Mesenteric fat pad (tissue), 1 donor: ENCODE measurements at places on chromosomes 7 and 10. TPM values are rescaled to one million over a fixed set of nuclear protein-coding genes. Genes with fewer than 3 reads are reported as not detected.

The PCGF6 gene
- total RNA-seq, result 11.0 TPM

The HOXA10 gene
- 19.7 TPM for total RNA-seq

The FRMPD2 gene
- not detected for total RNA-seq

The LOXL4 gene
- 39.6 TPM for total RNA-seq

The LIPN gene
- total RNA-seq, result 0.74 TPM

The UNCX gene
- total RNA-seq, result not detected

The NPSR1 gene
- not detected for total RNA-seq

The NKX1-2 gene
- total RNA-seq, result not detected

The SLC4A2 gene
- total RNA-seq, result 130 TPM

The STEAP4 gene
- 94.1 TPM for total RNA-seq

The LRRC17 gene
- total RNA-seq, result 1.2 TPM

The TMEM273 gene
- total RNA-seq, result 17.9 TPM

The ACBD7 gene
- total RNA-seq, result 1.1 TPM

The CCDC186 gene
- total RNA-seq, result 19.4 TPM

The DLD gene
- 107 TPM for total RNA-seq

The GPR15LG gene
- not detected for total RNA-seq

The KCNH2 gene
- total RNA-seq, result 0.32 TPM

The EEF1AKMT2 gene
- 13.5 TPM for total RNA-seq

The BTBD16 gene
- total RNA-seq, result not detected

The PDK4 gene
- total RNA-seq, result 482 TPM

The IDI2 gene
- not detected for total RNA-seq

The INPP5A gene
- 30.5 TPM for total RNA-seq
